RPMI7951 (cell line): ENCODE measurements at places on chromosomes 4 and X.
A peak's percentile ranks its signal among the peaks of the same experiment; 100 is the strongest.

DNA sequence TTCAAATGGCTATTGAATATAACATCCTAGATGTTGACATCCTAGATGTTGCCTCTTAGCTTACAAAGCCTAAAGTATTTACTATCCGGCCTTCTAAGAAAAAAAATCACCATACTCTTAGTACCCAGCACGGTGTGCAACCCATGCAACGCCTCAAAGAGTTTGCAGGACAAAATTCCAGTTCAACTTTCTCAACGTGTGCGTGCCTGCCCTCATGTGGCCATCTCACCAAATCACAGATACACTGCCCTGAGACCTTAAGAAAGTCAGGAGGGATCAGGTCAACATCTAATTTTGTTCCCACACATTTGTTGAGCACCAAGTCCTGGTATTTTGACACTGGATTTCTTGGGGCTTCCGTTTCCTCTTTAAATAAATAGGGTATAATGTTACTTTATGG is 68.3 kb downstream of the CRMP1 start:
- peak; percentile 36 for DNase-seq

DNA sequence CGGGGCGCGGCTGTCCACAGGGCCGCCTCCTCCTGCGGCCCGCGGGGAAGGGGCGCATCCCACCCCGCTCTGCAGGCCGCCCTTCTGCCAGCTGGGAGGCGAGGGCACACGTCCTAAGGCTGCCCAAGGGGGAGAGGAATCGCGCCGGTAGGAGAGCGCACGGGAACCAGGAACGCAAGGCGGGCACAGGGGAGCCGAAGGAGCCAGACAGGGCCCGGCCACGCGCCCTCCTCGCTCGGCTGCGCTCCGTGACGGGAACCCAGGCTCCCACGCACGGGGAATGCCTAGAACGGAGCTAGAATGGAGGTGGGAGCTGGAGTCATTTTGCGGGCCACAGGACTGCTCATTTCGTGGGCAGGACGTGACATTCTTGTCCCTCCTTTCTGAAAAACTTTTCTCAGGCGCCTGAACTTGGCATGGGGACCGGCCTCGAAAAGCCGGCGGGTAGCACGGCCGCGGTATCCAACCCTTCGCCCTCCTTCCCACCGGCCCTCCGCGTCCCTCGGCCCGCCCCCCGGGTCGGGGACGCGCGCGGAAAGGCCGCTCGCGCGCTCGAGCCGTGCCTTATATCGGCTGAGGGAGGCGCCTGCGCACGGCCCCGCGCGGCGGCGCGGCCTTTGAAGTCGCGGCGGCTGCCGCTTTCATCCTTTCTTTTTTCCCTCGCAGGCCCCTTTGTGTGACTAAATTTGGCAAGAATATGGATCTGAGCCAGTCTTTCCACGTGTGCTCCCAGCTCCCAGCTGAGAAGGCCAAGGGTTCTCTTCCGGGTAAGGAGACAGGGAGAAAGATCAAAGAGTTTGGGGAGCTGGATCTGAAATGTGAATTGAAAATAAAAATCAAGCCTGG is 4.2 kb upstream of the LEF1 start:
- peak; percentile 94 for DNase-seq

- peak; percentile 32 for DNase-seq
These were observed 91.5 kb downstream of the HPRT1 start for GRCh38 chrX:134551376-134552048.

DNA sequence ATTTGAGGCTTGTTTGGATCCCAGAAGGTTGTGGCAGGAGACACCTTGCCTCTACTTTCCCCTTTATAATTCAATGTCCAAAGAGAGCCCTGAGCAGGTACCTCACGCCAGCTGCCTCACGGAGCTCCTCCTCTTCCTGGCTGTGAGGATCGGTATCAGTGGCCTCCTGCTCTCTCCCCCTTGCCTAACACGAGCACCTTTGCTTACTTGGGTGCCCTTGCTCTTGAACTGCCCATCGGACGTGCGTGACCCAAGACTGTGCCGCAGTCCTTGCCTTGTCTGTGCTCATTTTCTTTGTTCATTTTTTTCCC is 27.8 kb upstream of the MSANTD1 start:
- no peak for DNase-seq

DNA sequence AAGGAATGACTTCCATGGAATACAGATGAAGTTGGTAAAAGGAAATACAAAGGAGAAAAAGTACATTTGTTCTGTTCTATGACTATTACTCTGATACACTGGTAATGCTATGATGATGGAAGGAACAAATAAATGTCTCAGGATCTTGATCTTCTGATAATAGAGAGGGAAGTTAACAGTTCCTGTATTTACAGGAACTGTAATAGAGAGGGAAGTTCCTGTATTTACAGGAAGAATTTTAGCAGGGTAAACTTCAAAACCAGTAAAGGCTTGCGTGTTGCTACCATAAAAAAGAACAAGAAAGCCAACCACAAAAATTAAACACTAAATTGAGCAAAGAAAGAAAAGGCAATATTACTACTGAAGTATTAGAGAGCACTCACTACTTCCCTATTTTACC is 91.7 kb upstream of the HPGD start:
- no peak for DNase-seq

DNA sequence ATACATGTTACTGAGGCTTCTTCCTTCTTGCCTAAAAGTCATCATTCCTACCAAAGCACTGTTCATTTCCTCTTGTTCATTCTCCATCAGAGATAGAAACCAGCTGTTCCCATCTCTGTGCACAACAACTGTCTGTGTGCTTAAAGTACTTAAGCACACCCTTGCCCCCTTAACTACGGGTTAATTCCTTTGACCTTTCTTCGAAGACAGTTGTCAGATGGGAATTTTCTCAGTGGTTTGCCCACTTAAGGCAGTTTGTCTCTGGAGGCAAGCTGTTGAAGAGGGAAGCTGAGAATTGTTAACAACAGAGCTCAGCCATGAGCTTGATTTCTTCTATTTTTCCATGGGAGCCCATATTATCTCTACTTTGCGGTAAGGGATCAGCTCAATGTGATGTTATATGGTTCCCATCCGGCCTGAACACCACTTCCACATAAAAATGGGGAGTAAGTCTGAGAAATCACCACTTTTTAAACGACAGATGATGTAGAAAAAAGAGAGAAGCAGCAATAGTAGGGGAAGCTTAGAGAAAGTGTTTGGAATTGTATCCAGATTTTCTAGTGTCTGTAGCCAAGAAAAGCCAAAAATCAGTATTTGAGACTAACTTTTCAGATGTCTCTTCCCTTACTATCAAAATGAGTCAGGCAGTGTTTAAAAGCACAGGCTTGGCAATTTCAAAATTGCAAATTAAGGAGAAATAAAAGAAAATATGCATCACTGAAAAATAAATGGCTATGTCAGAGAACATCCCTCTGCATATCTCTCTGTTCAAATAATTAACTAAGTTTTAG is 194.4 kb downstream of the SLIT2 start:
- peak; percentile 11 for DNase-seq

- DNase-seq, result no peak
These were observed 3.8 kb downstream of the ADH1B start for GRCh38 chr4:99317354-99317753.

GRCh38 chrX:130916636-130917422 is 13.8 kb upstream of the ENOX2 start:
- peak; percentile 35 for DNase-seq

GRCh38 chrX:8237718-8238117 is 66.7 kb upstream of the VCX2 start:
- DNase-seq, result no peak

DNA sequence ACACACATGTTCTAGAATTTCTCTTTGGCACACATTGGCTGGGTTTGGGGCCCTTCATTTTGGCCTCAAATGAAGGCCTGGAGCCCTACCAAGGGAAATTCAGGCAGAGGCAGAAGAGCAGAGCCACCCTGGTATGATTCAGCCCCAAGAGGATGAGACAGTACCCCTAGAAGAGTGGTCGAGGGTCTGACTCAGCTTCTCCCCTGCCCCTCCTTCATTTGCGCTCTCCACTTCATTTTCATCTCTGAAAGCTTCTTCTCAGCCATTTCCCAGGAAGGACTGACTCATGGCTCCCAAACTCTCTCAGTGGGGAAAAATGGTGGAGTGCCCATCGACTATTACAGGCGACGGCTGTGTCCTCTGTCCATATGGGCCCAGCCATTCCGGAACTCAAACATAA is 43.5 kb downstream of the MAMLD1 start:
- DNase-seq, result peak; percentile 17

DNA sequence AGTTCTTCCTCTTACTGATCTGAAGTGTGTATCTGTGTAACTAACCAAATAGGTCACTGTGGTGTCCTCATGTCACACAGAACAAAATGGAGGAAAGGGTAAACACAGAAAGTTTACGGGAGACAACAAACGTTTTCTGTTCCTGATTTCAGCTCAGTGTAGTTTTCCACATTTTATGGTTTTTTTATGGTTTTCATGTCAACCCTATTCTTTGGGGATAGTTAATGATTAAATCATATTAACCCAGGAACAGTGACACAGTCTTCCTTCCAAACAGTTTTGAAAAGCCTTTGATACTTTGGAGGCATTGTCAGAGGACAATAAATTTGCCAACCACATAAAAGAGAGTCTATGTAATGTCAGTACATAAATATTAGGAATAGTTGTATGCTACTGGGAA is 4.2 kb downstream of the LNX1 start:
- no peak for DNase-seq

- no peak for DNase-seq
These were observed 1.0 kb upstream of the TBC1D9 start for GRCh38 chr4:140757232-140757630.

DNA sequence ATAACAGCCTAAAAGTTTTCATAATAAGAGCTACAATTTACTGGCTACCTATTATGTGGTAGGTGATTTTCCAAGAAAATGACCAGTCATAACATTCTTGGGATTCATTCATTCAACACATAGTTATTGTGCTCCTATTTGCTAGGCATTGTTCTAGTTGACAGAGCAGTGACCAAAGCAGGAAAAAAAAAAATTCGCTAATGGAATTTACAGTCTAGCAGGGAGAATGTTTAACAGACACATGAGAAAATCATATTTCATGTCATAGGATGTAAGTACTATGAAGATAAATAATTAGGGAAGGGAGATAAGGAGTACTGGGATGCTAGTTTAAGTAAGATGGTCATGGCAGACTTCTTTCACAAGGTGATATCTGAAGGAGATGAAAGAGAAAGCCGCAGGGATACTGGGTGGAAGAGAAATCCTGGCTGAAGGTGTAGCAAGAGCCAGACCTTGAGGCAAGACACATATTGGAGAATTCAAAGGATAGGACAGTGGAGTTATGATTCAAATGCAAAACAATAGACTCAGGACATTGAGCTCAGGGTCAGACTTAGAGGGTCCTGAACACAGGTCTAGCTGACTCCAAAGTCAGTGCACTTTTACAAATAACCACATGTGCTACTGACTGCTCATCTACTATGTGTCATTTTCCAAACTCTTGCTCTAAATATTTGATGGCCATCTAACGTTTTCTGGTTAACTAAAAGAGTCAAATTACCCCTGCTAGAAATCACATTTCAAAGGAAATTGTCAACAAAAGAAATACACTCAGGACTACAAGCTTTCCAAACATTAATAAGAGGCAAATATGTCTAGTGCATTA is 20.4 kb downstream of the SPCS3 start:
- no peak for DNase-seq

DNA sequence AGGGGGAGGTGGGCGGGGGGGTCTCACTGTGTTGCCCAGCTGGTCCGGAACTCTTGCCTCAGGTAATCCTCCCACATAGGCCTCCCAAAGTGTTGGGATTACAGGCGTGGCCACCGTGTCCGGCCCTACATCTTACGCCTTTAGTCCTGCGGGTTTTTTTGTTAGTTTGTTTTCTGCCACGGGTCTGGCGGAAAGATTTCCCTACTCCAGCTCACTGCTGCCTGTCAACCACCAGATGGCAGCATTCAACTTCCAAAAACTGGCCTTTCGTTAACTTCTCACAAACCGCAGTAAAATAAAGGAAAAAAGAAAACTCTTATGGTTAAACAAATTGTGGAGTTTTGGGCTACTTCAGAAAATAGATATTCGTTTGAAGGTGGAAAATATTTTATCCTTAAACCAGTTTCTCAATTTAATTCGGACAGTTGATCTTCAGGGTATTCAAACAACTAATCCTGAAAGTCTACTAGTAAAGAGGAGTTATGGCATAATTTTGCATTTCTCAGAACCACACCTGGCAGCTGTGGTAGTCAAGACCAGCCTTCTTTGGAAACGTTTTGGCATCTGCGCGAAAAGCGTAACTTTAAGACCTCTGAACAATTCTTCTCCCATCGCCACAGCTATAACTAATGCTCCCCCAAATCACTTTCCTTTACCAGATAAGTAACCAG is 41.1 kb downstream of the LUZP4 start:
- DNase-seq, result peak; percentile 59

- no peak for DNase-seq
These were observed 642.5 kb upstream of the GNPDA2 start for GRCh38 chr4:45368832-45369231.

GRCh38 chr4:173506597-173507211 is 23.3 kb downstream of the HAND2 start:
- DNase-seq, result no peak

- DNase-seq, result peak; percentile 32
These were observed 143.1 kb downstream of the RBM47 start for GRCh38 chr4:40486534-40486933.
